HS-5 (cell line): ENCODE measurements at places on chromosomes 12 and 14.
A peak's percentile ranks its signal among the peaks of the same experiment; 100 is the strongest.

DNA sequence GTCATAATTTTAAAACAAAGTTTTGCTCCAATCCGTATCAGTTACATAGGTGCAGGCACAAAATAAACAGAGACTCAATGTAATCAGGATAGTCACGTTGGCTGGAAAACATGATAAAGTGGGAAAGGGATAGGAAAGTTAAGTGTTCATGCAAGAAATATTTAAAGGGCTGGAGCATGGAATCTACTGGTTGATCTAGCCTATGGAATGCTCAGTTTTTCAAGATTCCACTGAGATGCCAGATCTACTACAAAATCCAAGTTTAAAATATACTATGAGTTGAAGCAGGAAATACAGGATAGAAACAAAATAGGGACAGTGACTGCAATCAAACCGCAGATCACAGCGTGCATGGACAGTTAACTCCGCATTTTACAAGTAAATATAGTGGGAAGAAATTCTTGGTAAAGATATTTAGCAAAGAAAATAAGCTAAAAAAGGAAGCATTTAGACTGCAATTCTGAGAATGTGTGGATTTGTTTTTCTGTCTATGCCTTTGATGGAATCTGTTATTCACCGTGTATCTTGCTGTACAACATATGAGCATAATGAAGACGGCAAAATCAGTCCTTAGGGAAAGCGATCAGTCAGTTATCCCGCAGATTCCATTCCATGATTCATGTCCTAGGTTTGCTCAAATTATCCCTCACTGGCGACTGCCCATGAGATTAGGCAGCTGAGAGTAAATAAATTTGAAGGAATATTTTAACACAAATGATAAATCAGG, 1044.3 kb downstream of the FLRT2 start:
- peak; percentile 11 for DNase-seq

DNA sequence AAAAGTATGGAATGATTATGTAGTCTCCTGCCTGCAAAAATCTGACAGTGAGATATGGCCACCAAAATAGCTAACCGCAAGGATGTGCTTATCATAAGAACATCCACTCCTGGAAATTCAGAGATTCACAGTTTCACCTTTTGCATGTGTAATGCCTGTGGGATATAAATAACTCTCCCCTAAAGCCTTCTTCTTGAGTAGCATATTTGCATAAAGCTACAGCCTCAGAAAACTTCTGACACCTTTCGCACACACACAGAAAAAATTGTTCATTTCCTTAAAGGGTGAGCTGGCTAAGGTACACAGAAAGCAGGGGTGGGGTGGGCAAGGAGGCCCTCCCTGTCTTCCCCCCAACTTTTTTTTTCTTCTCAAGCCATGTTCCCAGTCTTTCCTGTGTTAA, 3.1 kb upstream of the IGF1 start:
- DNase-seq = no peak

DNA sequence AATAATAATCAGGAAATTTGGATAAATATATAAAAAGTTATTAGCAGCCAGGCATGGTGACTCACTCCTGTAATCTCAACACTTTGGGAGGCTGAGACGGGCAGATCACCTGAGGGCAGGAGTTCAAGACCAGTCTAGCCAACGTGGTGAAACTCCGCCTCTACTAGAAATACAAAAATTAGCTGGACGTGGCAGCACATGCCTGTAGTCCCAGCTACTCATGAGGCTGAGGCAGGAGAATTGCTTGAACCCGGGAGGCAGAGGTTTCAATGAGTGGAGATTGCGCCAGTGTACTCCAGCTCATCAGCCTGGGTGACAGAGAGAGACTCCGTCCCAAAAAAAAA, 64.5 kb downstream of the SYT1 start:
- DNase-seq = no peak

DNA sequence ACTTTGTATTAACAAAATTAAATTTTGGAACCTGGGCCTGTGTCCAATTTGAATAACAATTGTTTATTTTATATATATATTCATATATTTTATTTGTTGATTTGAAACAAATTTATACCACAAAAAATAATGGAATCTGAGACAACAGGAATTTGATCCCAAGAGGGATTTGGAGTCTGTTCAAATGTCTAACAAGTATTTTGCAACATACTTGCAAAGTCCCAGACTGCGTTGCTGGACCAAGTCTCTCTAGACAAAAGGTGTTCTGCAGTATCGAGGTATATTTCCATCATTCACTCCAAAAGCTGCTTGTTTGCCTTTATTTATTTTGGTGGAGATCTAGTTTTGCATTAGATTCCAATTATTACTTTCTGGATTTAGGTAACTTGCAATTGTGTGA, 68.7 kb upstream of the PTPRR start:
- DNase-seq = no peak

- no peak for DNase-seq
These were observed 354.8 kb downstream of the AEBP2 start for GRCh38 chr12:19794116-19794515.

DNA sequence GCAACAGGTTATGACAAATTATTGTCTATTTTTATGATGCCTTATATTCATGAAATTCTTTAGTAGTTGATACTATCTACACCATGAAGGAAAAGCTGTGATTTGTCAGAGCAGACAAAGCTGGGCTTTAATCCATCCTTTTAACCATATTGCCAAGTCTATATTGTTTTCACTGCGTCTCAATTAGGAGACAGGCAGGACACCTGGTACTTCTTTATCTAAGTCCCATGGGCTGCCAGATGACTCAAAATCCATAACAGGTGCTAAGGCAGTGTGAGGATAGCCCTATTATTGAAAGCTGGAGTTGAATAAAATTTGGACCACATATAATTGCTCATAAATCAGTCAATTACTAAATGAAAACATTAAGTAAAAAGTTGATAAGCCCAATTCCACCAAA, 22.6 kb downstream of the INSM2 start:
- no peak for DNase-seq

- DNase-seq = no peak
These were observed 4.9 kb downstream of the ZNF385A start for GRCh38 chr12:54379398-54380201.

- DNase-seq = no peak
These were observed 83.0 kb upstream of the WSCD2 start for GRCh38 chr12:108046135-108046534.

GRCh38 chr14:93234798-93235197, 27.7 kb downstream of the UBR7 start:
- DNase-seq = peak; percentile 43

- no peak for DNase-seq
These were observed 176.3 kb upstream of the ATP2B1 start for GRCh38 chr12:89884952-89885351.

DNA sequence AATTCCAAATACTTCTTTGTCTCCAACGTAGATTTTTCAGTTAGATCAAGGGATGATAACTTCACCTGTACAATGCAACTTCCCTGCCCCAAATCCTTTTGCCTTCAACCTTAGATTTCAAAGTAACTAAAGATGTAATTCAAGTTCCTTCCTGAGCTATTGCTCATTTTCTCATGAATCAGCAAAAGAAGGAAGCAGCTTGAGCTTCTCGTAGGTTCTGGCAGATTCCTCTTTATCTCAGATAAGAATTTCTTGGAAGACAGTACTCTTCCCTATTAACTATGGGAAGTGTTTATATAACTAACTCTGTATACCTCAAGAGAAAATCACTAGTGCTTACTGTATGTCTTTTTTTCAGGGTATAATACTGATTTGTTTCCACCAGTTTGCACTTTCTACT, 203.8 kb downstream of the RASSF9 start:
- no peak for DNase-seq

GRCh38 chr12:75721796-75722195, 210.4 kb upstream of the KRR1 start:
- DNase-seq = no peak

GRCh38 chr12:50615907-50616296, 111.1 kb downstream of the DIP2B start:
- DNase-seq = no peak

DNA sequence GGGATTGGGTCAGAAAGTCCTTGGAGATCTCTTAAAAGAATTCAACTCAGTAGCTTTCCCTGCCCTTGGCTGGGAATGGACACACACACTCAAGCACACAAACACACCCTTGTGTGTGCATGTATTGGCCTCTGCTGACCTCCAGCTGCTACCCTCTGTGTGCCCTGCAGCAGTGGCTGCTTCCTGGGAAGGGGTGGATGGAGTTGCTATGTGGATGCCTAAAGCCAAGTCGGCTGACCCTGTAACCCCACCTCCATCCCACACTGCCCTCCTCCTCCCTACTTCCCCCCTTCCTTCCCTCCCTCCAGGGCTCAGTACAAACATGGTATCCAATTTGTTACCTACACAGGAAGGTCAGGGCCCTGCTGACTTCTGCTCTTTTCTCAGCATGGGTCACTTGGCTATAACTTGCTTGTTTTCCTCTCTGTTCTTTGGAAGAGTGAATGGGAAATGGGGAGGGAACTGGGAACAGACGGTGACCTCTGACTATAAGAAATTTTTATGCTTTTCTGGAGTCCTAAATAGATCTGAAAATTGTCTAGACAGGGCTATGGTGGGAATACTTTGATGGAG, 351.6 kb upstream of the TBX3 start:
- no peak for DNase-seq

DNA sequence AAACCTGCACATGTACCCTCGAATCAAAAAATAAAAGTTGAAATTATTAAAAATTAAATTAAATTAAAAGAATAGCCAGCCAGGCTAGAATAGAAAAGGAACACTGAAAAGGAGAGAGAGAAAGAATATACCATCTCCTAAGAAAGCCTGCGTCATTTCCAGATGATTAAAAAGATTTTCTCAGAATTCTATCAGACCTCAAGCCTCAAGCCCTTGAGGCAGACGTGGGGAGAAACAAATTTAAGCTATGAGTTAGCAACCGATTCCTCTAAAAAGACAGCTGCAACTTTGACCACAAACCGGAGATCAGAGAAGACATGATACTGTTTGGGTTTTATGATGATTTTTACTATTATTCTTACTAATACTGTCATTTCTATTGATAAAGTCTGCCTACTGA, 138.3 kb downstream of the KSR2 start:
- DNase-seq = no peak

- no peak for DNase-seq
These were observed 10.4 kb upstream of the RMST start for GRCh38 chr12:97452230-97452629.

GRCh38 chr14:32224737-32225377, 21.8 kb upstream of the RNU6-8 start:
- DNase-seq = peak; percentile 23

DNA sequence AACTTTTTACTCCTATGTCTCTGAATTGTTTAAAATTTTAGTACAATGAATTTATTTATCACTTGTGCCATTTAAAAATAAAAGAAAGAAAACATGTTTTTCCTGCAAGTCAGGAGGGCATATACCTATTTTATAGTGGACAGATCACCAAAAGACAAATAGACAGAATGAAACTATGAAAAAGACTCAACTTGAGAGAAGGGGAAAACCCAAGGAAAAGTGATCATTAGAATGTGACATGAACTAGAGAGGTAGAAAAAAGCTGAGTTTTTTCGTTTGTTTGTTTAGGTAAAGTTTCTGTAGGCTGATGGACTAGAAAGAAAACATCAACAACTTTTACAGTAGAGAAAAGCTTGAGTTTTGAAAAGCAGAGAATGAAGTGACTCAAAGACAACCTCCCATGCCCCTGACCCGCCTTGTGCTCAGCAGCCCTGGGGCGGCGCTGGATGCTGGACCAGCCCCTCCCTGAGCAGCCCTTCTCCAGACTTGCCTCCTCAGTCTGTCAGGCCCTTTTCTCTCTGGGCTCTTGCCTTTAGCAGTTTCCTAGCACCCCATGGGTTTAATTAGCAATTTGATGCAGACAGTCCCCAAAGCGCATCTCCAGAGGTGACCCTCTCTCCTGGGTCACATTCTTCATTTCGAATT, 95.1 kb upstream of the ARID2 start:
- no peak for DNase-seq

GRCh38 chr12:124326871-124327270, 32.0 kb downstream of the RFLNA start:
- no peak for DNase-seq

DNA sequence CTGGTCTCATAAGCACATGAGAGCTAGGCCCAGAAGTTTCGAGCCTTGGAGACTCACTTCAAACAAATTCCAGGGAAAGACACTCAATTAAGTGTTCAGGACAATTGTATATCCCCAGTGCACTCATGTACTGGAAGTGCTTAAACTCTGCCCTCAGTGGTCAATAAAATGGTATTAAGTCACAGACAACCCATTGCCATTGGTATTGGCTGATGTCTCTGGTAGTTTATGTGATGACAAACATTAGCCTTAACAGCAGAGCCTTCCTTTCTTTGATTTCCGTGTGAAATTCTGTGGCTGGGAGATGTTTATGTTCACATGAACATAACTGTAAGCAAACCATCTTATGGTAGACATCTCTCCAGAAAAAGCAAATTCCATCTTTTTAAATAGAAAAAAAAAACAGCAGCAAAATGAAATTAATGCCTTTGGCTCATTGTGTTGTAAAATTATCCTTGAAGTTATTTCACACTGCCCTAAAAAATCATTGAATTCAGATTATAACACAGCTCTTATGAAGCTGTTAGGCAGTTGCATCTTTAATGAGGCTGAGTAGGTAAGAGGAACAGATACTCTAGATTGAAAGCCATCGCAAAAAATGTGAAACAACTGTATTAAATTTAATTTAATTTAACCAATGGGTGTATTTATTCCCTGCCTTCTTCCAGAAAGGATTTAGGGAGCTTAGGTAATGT, 216.2 kb upstream of the PLEKHG7 start:
- no peak for DNase-seq

- no peak for DNase-seq
These were observed 308.1 kb downstream of the RPAP3 start for GRCh38 chr12:47397664-47398281.

DNA sequence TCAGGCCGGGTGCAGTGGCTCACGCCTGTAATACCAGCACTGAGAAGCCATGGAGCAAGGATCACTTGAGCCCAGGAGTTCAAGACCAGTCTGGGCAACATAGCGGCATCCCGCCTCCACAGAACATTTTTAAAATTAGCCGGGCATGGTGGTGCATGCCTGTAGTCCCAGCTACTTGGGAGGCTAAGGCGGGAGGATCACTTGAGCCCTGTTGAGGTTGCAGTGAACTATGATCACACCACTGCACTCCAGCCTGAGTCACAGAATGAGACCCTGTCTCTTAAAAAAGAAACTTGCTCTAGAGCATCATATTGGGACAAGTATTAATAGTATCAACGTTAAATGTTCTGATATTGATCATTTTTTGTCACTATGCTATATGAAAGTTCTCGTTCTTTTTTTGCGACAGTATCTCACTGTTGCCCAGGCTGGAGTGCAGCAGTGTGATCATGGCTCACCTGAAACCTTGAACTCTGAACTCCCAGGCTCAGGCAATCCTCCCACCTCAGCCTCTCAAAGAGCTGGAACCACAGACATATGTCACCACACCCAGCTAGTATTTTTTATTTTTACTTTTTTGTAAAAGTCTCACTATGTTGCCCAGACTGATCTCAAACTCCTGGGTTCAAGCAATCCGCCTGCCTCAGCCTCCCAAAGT, 47.7 kb downstream of the CCDC85C start:
- DNase-seq = no peak

DNA sequence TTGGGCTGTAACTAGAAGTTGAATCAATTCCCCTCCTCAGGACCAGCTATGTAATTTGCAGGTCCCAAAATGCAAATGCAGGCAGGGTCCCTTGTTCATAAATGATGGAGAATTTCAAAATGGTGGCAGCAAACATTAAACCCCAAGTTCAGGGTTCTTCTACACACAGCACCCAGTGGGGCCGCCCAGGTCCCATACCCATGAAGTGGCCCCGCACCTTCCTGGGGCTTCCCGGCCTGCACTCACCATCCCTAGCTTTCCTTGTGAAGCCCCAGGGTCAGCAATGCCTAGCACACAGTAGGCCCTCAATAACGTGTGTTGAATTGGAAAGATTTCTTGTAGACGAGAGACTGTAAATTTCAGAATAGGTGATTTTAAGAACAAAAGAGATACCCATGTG, 76.0 kb downstream of the NTF3 start:
- DNase-seq = no peak
